ENCODE measurements at places on chromosomes 13 and 19.

- H3K4me1 ChIP-seq = peaks cover 4% of the 10 kb centered on the region
- no peak overlapping the region for H3K4me3 ChIP-seq
- no peak overlapping the region for H3K27ac ChIP-seq
- no peaks in the 10 kb centered on the region for H3K27me3 ChIP-seq
- H3K36me3 ChIP-seq = no peaks in the 10 kb centered on the region
- DNase-seq = no peak
These were observed 343.1 kb downstream of the MZT1 start for GRCh38 chr13:72384186-72384823.

DNA sequence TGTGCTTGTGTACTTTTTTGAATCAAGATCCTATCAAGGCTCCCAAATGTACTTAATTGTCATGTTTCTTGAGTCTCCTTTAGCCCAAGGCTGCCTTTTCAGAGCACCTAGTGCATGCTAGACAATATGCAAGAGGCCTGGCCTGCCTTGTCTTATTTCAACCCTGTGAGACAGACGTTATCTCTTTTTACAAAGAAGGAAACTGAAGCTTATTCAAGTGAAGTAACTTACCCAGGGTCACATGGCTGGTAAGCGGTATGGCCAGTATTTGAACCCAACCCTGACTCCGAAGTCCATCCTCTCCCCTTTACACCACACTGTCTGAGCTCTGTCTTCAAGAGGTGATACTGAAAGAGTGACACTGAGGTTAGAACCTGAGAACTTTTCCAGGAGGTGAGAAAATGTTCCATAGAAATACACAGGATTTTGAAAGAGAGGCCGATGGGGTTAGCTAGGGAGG, 505.1 kb downstream of the FOXO1 start:
- H3K4me1 ChIP-seq = no peaks in the 10 kb centered on the region
- H3K36me3 ChIP-seq = no peaks in the 10 kb centered on the region
- DNase-seq = no peak
- H3K27me3 ChIP-seq = no peaks in the 10 kb centered on the region

GRCh38 chr13:29782798-29783197, 67.6 kb downstream of the UBL3 start:
- H3K27ac ChIP-seq = no peak overlapping the region
- H3K4me3 ChIP-seq = no peak overlapping the region
- H3K27me3 ChIP-seq = no peaks in the 10 kb centered on the region
- H3K36me3 ChIP-seq = no peaks in the 10 kb centered on the region
- H3K4me1 ChIP-seq = peaks cover 3% of the 10 kb centered on the region
- DNase-seq = no peak

- H3K4me1 ChIP-seq = no peaks in the 10 kb centered on the region
- no peak for DNase-seq
- H3K27me3 ChIP-seq = no peaks in the 10 kb centered on the region
- no peaks in the 10 kb centered on the region for H3K36me3 ChIP-seq
- no peak overlapping the region for H3K27ac ChIP-seq
- H3K4me3 ChIP-seq = no peak overlapping the region
These were observed 264.1 kb downstream of the NALCN start for GRCh38 chr13:101152184-101152583.

DNA sequence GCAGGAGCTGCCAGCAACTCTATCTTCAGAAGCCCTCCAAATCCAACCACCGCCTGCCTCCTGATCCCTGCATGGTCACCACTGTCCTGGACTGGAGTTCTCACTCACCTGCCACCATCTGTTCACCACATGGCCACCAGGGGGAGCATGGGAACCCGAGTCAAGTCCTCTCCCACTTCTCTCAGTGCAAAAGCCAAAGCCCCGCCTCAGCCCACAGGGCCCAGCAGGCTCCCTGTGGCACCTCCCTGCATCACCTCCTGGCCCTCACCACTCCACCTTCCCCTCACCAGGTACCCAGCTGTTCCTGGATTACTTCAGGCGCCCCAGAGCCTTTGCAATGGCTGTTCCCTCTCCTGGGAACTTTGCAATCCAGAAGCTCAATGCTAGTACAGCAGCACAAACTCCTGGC, 5.3 kb downstream of the DHPS start:
- DNase-seq = peak; percentile 83
- no peak overlapping the region for H3K4me3 ChIP-seq
- no peaks in the 10 kb centered on the region for H3K4me1 ChIP-seq
- no peaks in the 10 kb centered on the region for H3K27me3 ChIP-seq

DNA sequence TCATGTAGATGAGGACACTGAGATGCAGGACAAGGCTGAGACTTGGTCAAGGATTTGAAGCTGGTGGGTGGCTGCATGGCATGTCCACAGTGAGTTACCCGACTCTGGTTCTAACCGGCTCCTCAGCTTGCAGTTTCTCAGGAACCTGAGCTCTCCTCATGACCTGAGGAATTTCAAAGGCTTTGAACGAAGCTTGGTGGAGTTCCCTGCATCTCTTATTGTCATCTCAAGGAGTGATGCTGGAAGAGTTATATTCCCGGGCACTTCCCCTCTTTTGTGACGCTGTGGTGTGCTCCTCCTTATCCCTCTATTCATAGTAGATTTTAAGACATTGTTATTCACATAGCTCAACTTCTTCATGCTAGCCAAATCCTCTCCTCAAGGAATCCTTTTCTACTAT, 500.1 kb upstream of the HTR2A start:
- no peaks in the 10 kb centered on the region for H3K36me3 ChIP-seq
- no peak for DNase-seq
- no peaks in the 10 kb centered on the region for H3K27me3 ChIP-seq
- no peak overlapping the region for H3K4me3 ChIP-seq

- no peaks in the 10 kb centered on the region for H3K4me1 ChIP-seq
- DNase-seq = no peak
- H3K27me3 ChIP-seq = no peaks in the 10 kb centered on the region
- no peak overlapping the region for H3K27ac ChIP-seq
- no peaks in the 10 kb centered on the region for H3K36me3 ChIP-seq
These were observed 14.3 kb upstream of the ZNF429 start for GRCh38 chr19:21491146-21491545.

DNA sequence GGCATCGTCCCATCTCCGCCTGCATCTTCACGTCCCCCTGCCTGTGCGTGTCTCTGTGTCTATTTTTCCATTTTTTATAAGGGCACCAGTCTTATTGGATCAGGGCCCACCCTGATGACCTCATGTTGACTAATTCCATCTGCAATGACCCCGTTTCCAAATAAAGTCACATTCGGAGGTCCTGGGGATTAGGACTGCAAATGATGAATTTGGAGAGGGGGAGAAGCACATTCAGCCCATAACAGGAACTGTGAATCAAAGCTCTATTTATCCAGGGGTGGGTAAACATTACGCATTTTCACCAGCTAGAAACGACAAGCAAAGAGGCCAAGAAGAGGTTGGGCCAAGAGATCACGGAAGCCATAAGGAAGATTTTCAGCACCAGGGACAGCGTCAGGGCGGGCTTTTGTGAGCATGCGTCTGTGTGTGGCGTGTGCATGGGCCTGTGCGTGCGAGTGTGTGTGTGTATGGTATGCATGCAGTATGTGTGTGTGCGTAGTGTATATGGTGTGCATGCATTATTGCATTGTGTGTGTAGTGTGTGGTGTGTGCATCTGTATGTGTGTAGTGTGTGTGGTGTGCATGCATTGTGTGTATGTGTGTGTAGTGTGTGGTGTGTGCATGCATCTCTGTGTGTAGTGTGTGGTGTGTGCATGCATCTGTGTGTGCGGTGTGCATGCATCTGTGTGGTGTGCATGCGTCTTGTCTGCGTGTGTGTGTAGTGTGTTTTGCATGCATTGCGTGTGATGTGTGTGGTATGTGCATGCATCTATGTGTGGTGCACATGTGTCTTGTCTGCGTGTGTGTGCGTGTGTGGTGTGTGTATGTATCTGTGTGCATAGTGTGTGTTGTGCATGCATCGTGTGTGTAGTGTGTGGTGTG, 19.6 kb downstream of the CELF5 start:
- no peak overlapping the region for H3K27ac ChIP-seq
- H3K4me1 ChIP-seq = no peaks in the 10 kb centered on the region
- no peak overlapping the region for H3K4me3 ChIP-seq
- DNase-seq = peak; percentile 39
- H3K36me3 ChIP-seq = no peaks in the 10 kb centered on the region

DNA sequence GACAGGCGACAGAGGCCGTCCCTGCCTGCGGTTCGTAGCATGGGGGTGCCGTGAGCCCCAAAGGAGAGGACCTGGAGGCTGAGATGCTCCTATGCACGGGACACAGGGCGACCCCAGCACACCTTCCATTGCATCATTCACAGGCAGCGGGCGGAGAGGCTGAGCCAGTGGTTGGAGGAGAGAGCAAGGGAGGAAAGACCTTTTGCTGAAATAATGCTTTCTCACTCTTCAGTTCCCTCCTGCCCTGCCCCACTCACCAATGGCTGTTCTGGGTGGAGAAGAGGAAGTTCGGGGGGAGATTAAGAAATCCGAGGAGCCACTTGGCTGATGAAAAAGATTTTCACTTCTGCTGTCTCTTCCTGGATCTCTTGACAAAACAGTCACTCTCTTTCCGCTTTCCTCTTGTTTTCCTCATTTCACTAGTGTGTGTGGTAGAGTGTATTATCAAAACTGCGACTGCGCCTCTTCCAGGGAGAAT, at the start of gene NLRP12:
TSS of gene NLRP12 (minus strand) at position 181 of the 478 bp plus-strand sequence. CDS start at position 41, 140 bp downstream.
- no peaks in the 10 kb centered on the region for H3K27me3 ChIP-seq
- no peak for DNase-seq
- H3K36me3 ChIP-seq = no peaks in the 10 kb centered on the region
- H3K4me1 ChIP-seq = no peaks in the 10 kb centered on the region
- no peak within 1 kb of the TSS for H3K27ac ChIP-seq

GRCh38 chr19:41373993-41374392, 2.3 kb upstream of the TMEM91 start:
- H3K4me1 ChIP-seq = peaks cover 8% of the 10 kb centered on the region
- H3K27ac ChIP-seq = peak overlapping the region; percentile 19
- no peak overlapping the region for H3K4me3 ChIP-seq
- peak; percentile 95 for DNase-seq

- DNase-seq = no peak
- no peak overlapping the region for H3K27ac ChIP-seq
- no peaks in the 10 kb centered on the region for H3K27me3 ChIP-seq
- H3K4me1 ChIP-seq = peaks cover 5% of the 10 kb centered on the region
- H3K36me3 ChIP-seq = no peaks in the 10 kb centered on the region
- no peak overlapping the region for H3K4me3 ChIP-seq
These were observed 21.4 kb downstream of the NAXD start for GRCh38 chr13:110636701-110637201.

DNA sequence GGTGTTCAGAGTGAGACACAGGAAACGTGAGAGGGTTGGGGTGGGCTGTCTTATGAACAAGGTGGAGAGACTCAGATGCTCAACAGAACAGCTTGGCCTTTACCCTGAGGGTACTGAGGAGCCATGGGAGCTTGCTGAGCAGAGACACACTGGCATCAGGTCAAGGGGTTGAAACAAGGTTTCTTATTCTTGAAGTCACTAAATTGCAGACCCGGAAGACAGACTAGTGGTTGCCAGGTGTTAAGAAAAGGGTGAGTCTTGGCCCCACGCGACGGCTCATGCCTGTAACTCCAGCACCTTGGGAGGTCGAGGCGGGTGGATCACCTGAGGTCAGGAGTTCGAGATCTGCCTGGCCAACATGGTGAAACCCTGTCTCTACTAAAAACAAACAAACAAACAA, 22.4 kb downstream of the CACNG6 start:
- DNase-seq = no peak
- no peaks in the 10 kb centered on the region for H3K36me3 ChIP-seq
- no peaks in the 10 kb centered on the region for H3K27me3 ChIP-seq
- H3K27ac ChIP-seq = no peak overlapping the region

- H3K36me3 ChIP-seq = no peaks in the 10 kb centered on the region
- H3K27ac ChIP-seq = peak overlapping the region; percentile 10
- no peak for DNase-seq
These were observed 535 bp downstream of the CDKN2D start for GRCh38 chr19:10568062-10568825.

DNA sequence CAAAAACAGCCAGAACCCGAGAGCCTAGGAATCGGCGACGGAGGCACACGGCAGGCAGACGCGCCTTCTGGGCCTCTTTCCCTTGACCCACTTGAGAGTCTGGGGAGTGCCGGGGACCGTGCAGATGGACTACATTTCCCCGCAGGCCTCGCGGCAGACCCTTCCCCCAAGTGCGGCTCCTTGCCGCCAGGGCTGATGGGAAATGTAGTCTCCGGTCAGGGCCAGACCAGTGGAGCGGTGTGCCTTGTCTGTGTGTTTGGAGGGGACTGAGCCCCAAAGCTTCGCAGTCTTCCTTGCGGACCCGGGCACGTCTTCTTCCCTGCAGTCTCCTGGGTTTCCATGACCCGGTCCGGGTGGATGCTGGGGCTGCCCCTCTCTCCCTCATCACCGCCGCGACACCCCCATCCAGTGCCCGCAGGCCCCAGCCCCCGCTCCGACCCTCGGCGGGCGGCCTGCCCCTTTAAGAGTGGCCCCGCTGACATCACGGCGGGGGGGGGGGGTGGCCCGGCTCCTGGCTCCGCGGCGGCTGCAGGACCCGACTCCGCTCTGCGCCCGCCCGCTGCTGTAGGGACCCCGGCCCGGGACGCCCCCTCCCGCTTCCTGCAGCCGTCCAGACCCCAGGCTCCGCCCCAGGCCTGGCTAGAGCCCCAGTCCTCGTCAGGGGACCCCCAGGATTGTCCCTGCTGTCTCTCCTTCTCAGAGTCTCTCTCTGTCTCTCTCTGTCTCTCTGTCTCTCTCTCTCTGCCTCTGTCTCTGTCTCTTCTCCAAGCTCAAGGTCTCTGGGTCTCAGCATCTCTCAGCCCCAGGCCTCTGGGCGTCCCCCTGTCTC, 758 bp upstream of the CACNG7 start:
- no peak overlapping the region for H3K27ac ChIP-seq
- no peaks in the 10 kb centered on the region for H3K36me3 ChIP-seq
- H3K27me3 ChIP-seq = peaks cover 3% of the 10 kb centered on the region
- DNase-seq = peak; percentile 13
- H3K4me3 ChIP-seq = no peak overlapping the region

GRCh38 chr19:6767357-6768235, at the start of gene SH2D3A:
Gene SH2D3A (minus strand): TSS chr19:6767435. CDS start chr19:6763748, 3,687 bp downstream.
- peaks cover 2% of the 10 kb centered on the region for H3K4me1 ChIP-seq
- H3K4me3 ChIP-seq = no peak within 1 kb of the TSS
- no peak within 1 kb of the TSS for H3K27ac ChIP-seq
- peaks cover 8% of the 10 kb centered on the region for H3K27me3 ChIP-seq

GRCh38 chr19:778910-779653, 18.2 kb upstream of the PTBP1 start:
- no peaks in the 10 kb centered on the region for H3K36me3 ChIP-seq
- DNase-seq = no peak
- no peak overlapping the region for H3K4me3 ChIP-seq
- no peak overlapping the region for H3K27ac ChIP-seq
- H3K4me1 ChIP-seq = peaks cover 4% of the 10 kb centered on the region

- H3K27ac ChIP-seq = no peak overlapping the region
- no peaks in the 10 kb centered on the region for H3K27me3 ChIP-seq
- no peak for DNase-seq
These were observed 238.4 kb downstream of the IRS2 start for GRCh38 chr13:109547942-109548341.

GRCh38 chr13:94550062-94550738, 45.8 kb downstream of the TGDS start:
- H3K36me3 ChIP-seq = no peaks in the 10 kb centered on the region
- DNase-seq = no peak
- H3K27ac ChIP-seq = peak overlapping the region; percentile 85
- H3K4me1 ChIP-seq = no peaks in the 10 kb centered on the region

GRCh38 chr13:58999851-59000250, 1163.9 kb downstream of the DIAPH3 start:
- H3K27me3 ChIP-seq = no peaks in the 10 kb centered on the region
- H3K4me3 ChIP-seq = no peak overlapping the region
- no peak overlapping the region for H3K27ac ChIP-seq
- no peak for DNase-seq

- H3K27ac ChIP-seq = no peak overlapping the region
- no peaks in the 10 kb centered on the region for H3K36me3 ChIP-seq
These were observed 13.3 kb downstream of the PALM3 start for GRCh38 chr19:14048443-14049153.

Data from ovary (tissue), 10 donors.